ENCODE measurements at places on chromosomes 6 and 20. TPM values are rescaled to one million over a fixed set of nuclear protein-coding genes. Genes with fewer than 3 reads are reported as not detected.

NOTCH4 gene
- total RNA-seq = 23.6 TPM

DYNLT1 gene
- 48.7 TPM for total RNA-seq

TOX2 gene
- 4.2 TPM for total RNA-seq

RBM24 gene
- total RNA-seq = 1.3 TPM

PGBD1 gene
- 7.3 TPM for total RNA-seq

CD93 gene
- 99.2 TPM for total RNA-seq

RIPOR3 gene
- 4.5 TPM for total RNA-seq

CD24 gene
- total RNA-seq = 0.95 TPM

LAMP5 gene
- not detected for total RNA-seq

GPR63 gene
- 3.4 TPM for total RNA-seq

CEP250 gene
- 29.2 TPM for total RNA-seq

TFAP2D gene
- not detected for total RNA-seq

SPATA2 gene
- total RNA-seq = 3.9 TPM

NOX3 gene
- total RNA-seq = not detected

VWA7 gene
- total RNA-seq = 0.78 TPM

MAPK13 gene
- 5.5 TPM for total RNA-seq

LINC00237 gene
- not detected for total RNA-seq

MLN gene
- total RNA-seq = not detected

DYNLT2 gene
- 0.95 TPM for total RNA-seq

MDC1 gene
- total RNA-seq = 22.6 TPM

CNKSR3 gene
- total RNA-seq = 20.2 TPM

MDFI gene
- 10.3 TPM for total RNA-seq

SULF2 gene
- total RNA-seq = 53.9 TPM

TMEM217 gene
- 0.41 TPM for total RNA-seq

ATP6V1G2 gene
- 0.78 TPM for total RNA-seq

NUDT3 gene
- total RNA-seq = 34.8 TPM

TRIM10 gene
- total RNA-seq = not detected

ENPP5 gene
- total RNA-seq = 2.7 TPM

ADAM33 gene
- 113 TPM for total RNA-seq

DDO gene
- 0.68 TPM for total RNA-seq

DOK5 gene
- 8.3 TPM for total RNA-seq

ZBP1 gene
- total RNA-seq = 4.1 TPM

KCNB1 gene
- total RNA-seq = 1.4 TPM

JARID2 gene
- 8.3 TPM for total RNA-seq

C6orf15 gene
- not detected for total RNA-seq

SMOC2 gene
- 334 TPM for total RNA-seq

GINS1 gene
- total RNA-seq = not detected

PET117 gene
- total RNA-seq = 4.9 TPM

DAAM2 gene
- total RNA-seq = 71.5 TPM

Data from thoracic aorta (tissue), 2 donors.